ENCODE measurements at places on chromosomes 3 and 15. TPM values are rescaled to one million over a fixed set of nuclear protein-coding genes. Genes with fewer than 3 reads are reported as not detected.
A peak's percentile ranks its signal among the peaks of the same experiment; 100 is the strongest.

- no peaks in the 10 kb centered on the region for H3K36me3 ChIP-seq
- no peaks in the 10 kb centered on the region for H3K27me3 ChIP-seq
- DNase-seq = no peak
- H3K27ac ChIP-seq = peak overlapping the region; percentile 3
Observed at GRCh38 chr3:151479452-151479851, 18.6 kb upstream of the IGSF10 start.

GRCh38 chr3:152287898-152288576 lies 19.3 kb downstream of the MBNL1 start:
- no peaks in the 10 kb centered on the region for H3K27me3 ChIP-seq
- peaks cover 93% of the 10 kb centered on the region for H3K4me1 ChIP-seq
- H3K27ac ChIP-seq = peak overlapping the region; percentile 28
- DNase-seq = no peak

GRCh38 chr3:88985491-88985890 lies 121.9 kb upstream of the EPHA3 start:
- DNase-seq = no peak
- no peaks in the 10 kb centered on the region for H3K4me1 ChIP-seq
- no peaks in the 10 kb centered on the region for H3K36me3 ChIP-seq
- no peak overlapping the region for H3K27ac ChIP-seq
- H3K4me3 ChIP-seq = no peak overlapping the region

GRCh38 chr15:85007741-85008397 lies 26.2 kb downstream of the PDE8A start:
- H3K36me3 ChIP-seq = no peaks in the 10 kb centered on the region
- no peak for DNase-seq

DNA sequence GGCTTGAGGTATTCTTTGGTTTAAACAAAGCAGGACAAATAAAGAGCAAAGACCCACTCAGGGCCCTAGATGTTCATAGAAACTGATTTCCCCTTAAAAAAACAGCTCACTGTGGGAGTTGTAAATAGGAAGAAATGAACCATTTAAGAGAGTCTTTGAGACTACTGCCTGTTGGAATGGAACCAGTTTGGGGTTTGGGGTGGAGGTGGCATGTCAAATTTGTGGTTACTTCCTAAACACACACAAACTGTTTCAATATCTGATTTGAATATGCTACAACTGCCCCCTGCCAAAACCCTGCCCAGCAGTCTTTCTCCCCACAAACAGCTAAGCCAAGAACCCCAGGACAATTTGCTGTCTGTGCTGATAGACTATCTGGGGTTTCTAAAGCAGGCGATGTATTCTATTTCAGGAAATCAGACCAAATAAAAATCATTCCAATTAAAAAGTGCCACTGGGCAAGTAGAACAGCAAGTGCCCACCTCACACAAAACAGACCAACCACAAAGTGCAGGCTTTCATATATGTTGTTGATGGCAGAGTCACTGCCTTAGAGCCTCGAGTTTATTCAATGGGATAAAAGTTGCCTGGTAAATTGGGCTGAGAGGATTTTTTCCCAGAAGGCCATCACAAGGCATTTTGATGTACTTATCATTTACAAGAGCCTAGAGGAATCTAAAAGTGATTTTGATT lies 293.9 kb upstream of the PROK2 start:
- no peaks in the 10 kb centered on the region for H3K27me3 ChIP-seq
- H3K27ac ChIP-seq = no peak overlapping the region
- no peak overlapping the region for H3K4me3 ChIP-seq
- H3K36me3 ChIP-seq = no peaks in the 10 kb centered on the region
- no peak for DNase-seq

Gene SAXO2
- 4.8 TPM for polyA plus RNA-seq

Gene SMCO1
- not detected for polyA plus RNA-seq

Gene LIPC
- polyA plus RNA-seq = 0.63 TPM

DNA sequence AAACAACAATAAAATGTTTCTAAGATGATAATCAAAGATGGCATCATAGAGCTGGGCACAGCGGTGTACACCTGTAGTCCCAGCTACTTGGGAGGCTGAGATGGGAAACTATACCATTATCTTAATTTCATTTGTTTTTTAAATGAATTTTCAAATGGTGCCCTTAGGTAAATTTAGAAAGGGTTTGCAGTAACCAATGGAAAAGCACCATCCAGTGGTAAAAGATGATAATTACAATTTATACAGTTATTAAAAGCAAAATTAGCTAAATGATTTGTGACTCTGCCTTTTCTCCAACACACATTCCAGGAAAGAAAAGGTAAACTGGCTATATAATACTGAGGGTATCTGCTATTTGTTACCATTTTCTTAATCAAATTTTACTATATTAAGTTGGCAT lies 14.4 kb upstream of the ANKRD28 start:
- peaks cover 13% of the 10 kb centered on the region for H3K4me1 ChIP-seq
- no peak overlapping the region for H3K4me3 ChIP-seq
- no peak overlapping the region for H3K27ac ChIP-seq
- DNase-seq = no peak

- DNase-seq = no peak
- H3K27me3 ChIP-seq = no peaks in the 10 kb centered on the region
- no peaks in the 10 kb centered on the region for H3K4me1 ChIP-seq
- H3K27ac ChIP-seq = no peak overlapping the region
- H3K36me3 ChIP-seq = no peaks in the 10 kb centered on the region
Observed at GRCh38 chr15:72068856-72069255, 49.1 kb downstream of the MYO9A start.

DNA sequence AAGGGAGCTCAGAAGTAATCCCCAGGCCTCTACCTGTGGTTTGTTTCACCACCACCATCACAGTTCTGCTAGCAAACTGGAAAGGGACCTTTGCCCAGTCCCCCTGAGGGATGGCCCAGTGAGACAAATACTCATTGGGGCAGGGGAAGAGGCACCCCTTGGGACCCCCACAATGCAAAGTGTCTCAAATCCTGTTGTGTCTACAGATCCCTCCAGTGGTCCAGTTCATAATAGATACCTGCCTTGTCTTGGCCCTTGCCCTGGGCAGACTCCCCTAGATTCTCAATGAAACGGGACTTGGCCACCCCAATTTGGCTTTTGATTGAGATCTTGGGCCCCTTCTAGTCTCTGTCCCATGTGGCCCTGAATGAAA lies 43.8 kb upstream of the RAB6B start:
- H3K4me3 ChIP-seq = no peak overlapping the region
- H3K36me3 ChIP-seq = no peaks in the 10 kb centered on the region
- peak; percentile 40 for DNase-seq

DNA sequence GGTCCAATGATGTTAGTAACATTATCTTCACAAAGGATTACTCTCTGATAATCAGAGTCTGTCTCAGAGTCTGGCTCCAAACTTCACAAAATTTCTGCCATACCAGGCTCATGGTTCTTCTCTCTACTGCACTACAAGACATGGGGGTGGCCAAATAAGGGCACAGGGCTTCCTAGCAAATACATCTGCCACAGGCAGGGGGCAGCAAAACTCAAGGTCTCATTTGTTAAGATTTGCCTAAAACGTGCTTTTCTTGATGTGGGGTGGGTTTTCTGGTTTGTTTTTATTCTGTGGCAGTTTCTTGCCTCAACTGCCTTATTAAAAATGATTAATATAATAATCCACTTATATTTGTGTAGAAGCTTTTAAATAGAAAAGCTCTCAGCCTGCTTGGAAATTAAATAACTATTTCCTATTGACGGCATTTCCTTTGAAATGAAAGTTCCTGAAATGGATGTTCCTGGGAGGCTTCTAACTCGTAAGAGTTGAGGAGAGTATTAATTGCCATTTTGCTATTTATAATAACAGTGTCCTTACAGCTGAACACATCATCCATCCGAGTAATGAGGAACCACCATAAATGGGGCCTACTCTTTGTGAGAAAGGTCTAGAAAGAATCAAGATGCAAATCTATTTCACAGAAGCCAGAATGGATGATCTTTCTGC lies 53.8 kb downstream of the SST start:
- no peak overlapping the region for H3K4me3 ChIP-seq
- DNase-seq = no peak
- no peaks in the 10 kb centered on the region for H3K27me3 ChIP-seq
- H3K4me1 ChIP-seq = no peaks in the 10 kb centered on the region
- H3K36me3 ChIP-seq = no peaks in the 10 kb centered on the region

Gene FSIP1
- polyA plus RNA-seq = 12.6 TPM

DNA sequence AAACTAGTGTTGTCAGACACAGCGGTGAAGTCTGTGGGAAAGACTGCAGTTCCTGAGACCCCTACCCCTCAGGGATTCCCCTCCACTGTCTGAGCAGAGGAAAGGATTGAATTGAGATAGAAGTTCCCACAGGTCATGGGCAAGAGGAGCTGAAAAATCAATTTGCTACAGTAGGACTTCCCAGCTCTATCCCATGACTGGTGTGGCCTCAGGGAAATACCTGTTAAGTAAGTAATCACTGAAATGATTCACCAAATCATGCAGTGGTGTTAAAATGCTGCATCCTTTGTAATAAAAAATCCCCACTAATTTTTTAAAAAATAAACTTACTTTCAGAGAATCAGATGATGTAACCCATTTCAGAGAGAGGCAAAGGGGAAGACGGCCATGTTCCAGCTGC lies 45.0 kb upstream of the SPRED1 start:
- H3K4me1 ChIP-seq = peaks cover 1% of the 10 kb centered on the region
- DNase-seq = no peak
- H3K4me3 ChIP-seq = no peak overlapping the region
- H3K27ac ChIP-seq = no peak overlapping the region

GRCh38 chr3:5489536-5489935 lies 302.0 kb downstream of the EDEM1 start:
- no peak overlapping the region for H3K4me3 ChIP-seq
- no peak overlapping the region for H3K27ac ChIP-seq
- no peak for DNase-seq

DNA sequence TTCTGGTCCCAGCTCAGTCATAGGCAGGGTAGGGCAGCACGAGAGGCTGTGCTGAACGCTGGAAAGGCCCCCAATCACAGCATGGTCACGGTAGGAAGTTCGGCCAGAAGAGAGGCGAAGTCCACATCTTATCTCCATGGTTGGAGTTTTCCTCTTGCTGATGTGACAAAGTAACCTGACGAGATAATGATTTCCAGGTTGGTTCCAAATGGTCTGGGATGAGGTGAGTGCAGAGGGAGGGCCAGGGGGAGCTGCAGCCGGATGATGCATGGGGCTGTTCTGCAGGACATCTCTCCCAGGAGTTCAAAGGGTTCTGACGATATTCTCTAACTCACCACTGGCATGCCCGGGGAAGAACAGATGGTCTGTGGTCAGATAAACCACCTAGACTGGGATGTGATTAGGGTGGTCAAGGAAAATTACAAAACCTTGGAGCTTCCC lies 83.2 kb upstream of the WNT5A start:
- H3K27me3 ChIP-seq = no peaks in the 10 kb centered on the region
- H3K4me1 ChIP-seq = peaks cover 71% of the 10 kb centered on the region
- peak; percentile 22 for DNase-seq
- H3K27ac ChIP-seq = no peak overlapping the region
- H3K36me3 ChIP-seq = no peaks in the 10 kb centered on the region

All from sigmoid colon (tissue), 7 donors.